Lung microvascular endothelial cell (primary cell): ENCODE measurements at places on chromosomes 2 and 18.

GRCh38 chr2:16330012-16330411, 335.6 kb downstream of the CYRIA start:
- no peak for DNase-seq

GRCh38 chr2:319059-319600, 31.2 kb upstream of the ALKAL2 start:
- DNase-seq, result no peak

DNA sequence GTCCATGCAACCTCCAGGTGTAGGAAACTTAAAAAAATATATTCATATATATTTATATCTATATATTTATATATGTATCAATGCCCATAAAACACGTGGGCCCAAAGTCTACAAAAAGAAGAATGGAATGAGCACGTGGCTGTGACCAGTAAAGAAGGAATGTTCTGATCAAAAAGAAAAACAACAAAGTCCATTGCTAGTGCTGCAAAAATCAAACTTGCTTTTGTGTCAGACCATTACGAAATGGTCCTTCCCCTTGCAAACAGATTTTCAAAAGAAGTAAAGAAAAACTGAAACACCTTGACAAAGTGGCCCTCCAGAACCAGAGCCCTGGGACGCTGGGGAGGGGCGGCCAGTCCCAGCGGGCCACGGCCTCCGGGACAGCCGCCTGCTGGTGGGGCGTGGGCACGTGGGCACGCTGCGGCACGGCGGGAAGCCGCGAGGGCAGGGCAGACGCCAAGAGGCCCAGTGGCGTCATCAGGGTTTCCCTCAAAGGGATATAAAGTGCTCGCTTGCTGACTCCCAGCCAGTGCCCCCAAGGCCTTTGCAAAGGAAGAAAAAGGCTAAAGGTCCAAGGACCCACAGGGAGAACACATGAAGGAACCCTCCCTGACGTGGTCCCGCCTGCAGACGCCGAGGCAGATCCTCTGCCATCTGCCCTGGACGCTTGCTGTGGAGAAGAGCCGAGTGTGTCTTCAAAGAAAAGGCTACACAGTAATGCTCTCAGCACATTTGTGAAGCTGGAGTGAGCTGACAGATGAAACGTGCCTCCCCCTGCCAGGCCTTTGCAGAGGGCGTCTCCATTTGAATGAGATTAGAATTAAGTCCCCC, 201.8 kb downstream of the TWIST2 start:
- no peak for DNase-seq

GRCh38 chr2:57842531-57842930, 204.1 kb upstream of the VRK2 start:
- no peak for DNase-seq

DNA sequence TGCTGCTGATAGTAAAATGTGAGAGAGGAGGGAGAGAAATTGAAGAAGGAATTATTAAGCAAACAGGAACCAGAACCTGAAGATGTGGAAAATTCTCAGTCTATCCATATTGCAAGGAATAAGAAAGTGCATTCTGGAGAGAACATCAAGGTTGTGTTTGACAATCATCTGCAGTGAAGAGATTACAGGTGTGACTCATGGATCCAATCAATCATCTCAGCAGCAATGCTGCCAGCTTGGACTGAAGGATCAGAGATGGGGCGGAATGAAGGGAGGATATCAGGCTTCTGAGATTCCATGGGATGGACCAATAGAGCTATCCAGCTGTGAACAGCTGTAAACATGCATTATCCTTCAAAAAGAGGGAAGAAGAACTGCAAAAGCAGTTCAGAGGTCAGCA, 247.3 kb downstream of the LPIN1 start:
- no peak for DNase-seq

- no peak for DNase-seq
Observed at GRCh38 chr2:237455764-237456163, 31.3 kb upstream of the MLPH start.

GRCh38 chr2:70711191-70711590, 56.8 kb downstream of the ADD2 start:
- DNase-seq, result no peak

DNA sequence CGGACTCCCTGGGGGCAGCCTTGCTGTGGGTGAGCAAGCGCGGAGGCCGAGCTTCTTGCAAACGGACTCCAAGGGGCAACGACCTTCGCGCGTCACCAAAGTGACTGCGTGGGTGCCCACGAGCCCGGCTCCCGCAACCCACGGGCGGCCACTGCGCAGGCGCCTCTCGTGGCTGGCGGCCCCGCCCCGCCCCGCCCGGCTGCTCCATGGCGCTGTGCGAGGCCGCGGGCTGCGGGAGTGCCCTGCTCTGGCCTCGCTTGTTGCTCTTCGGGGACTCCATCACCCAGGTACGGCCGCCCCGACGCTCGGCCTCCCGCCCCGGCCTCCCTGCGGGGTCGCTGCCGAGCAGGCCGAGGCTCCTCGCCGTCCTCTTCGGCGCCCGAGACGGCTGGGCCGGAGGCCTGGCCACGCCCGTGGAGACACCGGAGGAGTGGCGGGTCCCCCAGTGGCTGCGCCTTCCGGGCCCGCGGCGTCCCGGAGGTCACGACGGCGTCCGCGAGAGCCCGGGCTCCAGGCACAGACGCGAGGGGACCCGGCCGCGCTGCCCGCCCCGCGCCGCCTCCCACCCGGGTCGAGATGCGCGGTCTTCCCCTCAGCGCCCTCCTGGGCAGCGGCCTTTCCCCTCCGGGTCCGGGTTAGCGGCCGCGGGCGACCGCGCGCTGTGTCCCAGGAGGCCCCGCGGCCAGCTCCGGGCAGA, at the start of gene IAH1:
Gene IAH1, plus strand, starts transcription at position 191 of the 697 bp plus-strand sequence. Its CDS starts 16 bp downstream, at position 207.
- DNase-seq, result peak; percentile 57

DNA sequence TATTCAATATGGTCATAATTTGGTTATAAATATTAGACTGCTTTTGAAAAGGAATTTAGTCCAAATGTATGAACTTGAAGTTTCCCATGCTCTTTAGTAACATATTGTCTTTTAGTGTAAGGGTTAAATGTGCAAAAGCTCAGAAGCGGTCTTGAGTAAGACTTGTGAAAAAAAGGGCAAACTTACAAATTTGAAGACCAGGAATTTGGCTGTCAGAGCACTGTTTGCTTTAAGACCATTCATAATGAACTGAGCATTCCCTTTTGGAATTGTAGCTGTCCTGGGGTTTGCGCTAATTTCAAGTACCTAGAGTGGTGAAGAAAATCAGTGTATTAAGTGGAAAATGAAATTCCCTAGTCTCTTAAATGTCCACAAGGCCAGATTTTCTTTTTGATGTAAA, 6.9 kb upstream of the ZEB2 start:
- no peak for DNase-seq
